Hepatocyte (in vitro differentiated cells): ENCODE measurements at places on chromosomes 3 and 15. TPM values are rescaled to one million over a fixed set of nuclear protein-coding genes. Genes with fewer than 3 reads are reported as not detected.

ZNF660 gene
- total RNA-seq = 4.5 and 9.8 TPM in 2 replicates

STRIT1 gene
- 0.60 and 1.2 TPM in 2 replicates for total RNA-seq

UPK1B gene
- total RNA-seq = 9.0 and 12.0 TPM in 2 replicates

SLC25A26 gene
- total RNA-seq = 17.9 and 19.8 TPM in 2 replicates

C3orf33 gene
- 9.4 and 9.6 TPM in 2 replicates for total RNA-seq

CORO2B gene
- 1.2 and 2.9 TPM in 2 replicates for total RNA-seq

MTFMT gene
- 15.4 and 18.2 TPM in 2 replicates for total RNA-seq

MOBP gene
- 0.10 and 0.40 TPM in 2 replicates for total RNA-seq

THRB gene
- 60.0 and 66.4 TPM in 2 replicates for total RNA-seq

DOCK3 gene
- total RNA-seq = 0.77 and 0.88 TPM in 2 replicates

SCAANT1 gene
- not detected in 2 replicates for total RNA-seq

DNA sequence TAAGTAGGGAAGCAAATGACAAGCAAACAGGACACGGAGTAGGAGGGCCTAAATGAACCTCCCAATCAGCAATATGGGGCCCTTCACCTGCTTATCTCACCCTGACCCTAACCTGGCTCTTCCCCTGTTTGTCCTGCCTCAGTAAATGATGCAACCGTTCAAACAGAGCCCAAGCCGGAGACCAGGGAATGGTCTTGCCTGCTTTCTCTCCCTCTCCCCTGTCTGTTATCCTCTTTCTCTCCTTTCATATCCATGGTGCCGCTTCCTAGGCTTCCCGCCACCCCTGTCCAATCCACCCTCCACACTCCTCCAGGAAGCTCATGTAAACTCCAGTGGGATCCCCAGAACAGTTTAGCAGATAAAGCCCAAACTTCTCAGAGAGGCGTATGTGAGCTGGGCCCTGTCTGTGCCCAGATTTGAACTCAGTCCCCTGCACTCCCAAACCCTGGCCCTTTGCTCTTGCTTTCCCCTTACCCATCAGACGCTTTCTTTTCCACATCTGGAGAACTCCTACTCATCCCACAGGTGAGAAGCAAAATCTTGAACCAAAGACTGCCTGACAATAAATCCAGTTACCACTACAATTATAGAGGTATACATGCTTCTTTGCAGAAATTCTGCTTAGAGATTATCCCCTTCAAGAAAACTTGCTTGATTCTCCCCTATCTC is 45.7 kb upstream of the STT3B start:
- DNase-seq = peak; percentile 8

DNA sequence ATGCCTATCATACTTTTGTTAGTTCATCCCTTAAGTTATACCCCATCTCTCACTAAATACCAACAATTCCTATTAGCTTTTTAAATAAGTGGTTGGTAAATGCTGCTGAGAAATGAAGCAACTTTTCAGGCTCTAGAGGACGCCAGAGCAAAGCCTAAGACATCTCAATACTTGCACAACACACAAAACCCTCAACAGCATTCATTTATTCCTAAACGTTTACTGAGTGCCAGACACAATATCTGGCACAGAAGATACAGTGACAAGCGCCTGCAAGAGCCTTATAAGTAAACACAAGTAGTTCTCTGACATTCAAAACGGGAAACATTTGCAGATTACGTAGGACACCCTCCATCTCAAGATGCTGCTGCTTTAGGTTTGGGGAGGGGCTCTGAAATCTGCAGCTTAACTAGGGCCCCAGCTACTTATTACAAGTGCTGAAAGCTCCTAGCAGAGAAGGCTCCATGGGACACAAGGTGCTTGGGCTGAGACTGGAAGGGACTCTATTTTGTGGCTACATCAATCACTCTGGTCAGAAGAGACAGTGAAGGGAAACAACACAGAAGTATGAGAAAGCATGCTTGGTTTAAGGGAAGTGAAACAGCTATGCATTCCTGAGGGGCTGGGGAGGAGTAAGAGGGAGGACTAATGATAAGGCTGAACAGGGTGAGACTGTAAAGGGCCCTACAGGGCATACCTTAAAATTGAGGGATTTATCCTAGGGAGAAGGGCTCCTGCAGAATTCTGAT is 311.3 kb downstream of the PLCL2 start:
- no peak for DNase-seq

DNA sequence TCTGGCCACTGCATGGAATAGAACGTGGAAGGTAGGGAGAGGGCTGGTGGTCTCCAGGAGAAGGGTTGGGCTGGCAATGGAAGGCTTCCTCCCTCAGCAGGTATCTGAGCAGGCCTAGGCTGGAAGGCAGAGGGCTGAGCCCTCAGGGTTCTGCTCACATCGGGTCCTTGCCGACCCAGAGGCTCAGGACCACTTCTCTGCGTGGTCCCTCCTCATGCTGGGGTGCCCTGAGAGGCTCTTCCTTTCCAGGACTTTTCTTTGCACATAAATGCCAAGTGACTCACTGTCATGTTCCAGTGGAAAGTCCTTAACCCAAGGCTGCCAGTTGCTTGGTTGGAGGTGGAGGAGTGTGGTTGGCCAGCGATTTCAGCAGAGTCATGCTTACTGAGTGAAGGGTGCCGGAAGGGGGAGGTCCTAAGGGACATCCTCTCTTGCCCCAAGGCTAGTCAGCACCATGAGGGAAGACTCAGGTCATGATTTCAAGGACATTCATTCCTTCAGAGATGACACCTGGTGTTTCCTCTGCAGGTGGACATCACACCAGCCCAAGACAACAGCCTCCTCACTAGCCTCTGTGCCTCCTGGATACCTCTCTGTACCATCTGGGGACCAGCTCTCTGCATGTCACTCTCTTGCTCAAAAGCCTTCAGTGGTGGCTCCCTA is 8.2 kb downstream of the SLC6A6 start:
- no peak for DNase-seq

- DNase-seq = peak; percentile 63
Measured at GRCh38 chr3:50195501-50196252, 4.3 kb downstream of the GNAT1 start.

DNA sequence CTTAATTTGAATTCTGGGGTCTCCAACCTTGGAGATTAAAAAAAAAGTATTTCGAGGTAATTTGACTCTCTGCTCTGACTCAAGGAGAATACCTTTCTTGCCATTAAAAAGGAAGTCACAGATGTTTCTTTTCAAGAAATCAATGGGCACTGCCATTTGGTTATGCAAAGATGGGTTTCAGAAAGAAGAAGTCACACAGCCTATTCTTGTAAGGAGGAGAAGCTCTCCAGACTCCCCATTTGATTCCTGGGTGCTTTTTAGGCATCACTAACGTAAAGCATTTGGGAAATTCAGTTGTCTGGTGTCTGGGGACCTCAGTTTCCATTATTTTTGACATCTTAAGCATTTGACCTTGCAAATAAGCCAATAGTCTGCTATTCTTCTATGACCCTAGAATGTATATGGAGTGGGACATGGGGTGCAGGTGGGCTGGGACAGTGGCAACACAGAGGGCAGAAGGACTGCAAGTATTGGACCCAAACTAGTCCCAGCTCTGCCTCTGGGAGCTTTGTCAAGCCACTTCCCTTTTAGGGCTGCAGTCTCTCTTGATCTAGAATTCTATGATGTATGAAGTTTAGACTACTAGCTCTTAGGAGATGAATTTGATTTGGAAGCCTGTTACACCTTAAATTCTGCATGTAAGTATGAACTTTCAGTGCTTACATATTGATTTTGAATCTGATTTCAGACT is 27.8 kb downstream of the IL5RA start:
- DNase-seq = no peak

GRCh38 chr15:78981532-78982313 is 36.9 kb upstream of the CTSH start:
- no peak for DNase-seq

GRCh38 chr3:114128231-114128630 is 50.6 kb downstream of the DRD3 start:
- DNase-seq = no peak

- no peak for DNase-seq
Measured at GRCh38 chr3:72728958-72729467, 119.2 kb downstream of the SHQ1 start.

- DNase-seq = no peak
Measured at GRCh38 chr3:57421336-57421735, 122.8 kb downstream of the DNAH12 start.

- DNase-seq = no peak
Measured at GRCh38 chr3:51336261-51336660, 48.8 kb upstream of the MANF start.

DNA sequence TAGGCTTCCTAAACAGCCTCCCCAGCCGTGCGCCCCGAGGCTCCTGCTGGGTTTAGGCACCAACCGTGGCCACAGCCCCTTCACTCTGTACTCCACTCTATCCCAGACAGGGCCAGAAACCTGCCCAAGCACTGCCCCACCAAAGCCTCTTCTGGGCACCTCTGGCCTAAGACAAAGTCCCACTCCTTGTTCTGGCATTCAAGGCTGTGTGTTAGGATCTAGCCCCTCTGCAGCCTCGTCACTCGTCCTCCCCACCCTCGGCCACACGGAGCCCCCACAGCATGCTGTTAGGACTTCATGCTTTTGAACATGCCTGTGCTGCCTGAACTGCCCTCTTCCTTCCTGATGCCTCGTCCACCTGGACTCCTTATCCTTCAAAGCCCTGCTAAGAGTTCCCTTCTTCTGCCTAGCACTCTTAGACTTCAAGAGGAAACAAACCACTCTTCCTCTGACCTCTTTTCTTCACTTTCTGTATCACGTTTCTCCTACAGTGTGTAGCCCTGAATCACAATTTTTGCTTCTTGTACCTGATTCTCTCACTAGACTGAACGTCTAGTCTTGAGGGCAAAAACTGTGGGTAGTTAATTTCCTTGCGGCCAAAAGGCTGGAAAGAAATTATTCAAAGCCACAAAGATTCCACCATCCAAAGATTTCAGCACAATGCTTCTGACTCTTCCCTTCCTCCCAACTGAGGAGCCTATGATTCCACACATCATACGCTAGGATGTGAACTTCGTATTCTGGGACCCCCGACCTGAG is 28.6 kb downstream of the WNT7A start:
- DNase-seq = no peak

- DNase-seq = no peak
Measured at GRCh38 chr15:36545467-36545992, 33.9 kb upstream of the CDIN1 start.

- DNase-seq = peak; percentile 26
Measured at GRCh38 chr3:9339761-9340471, 22.9 kb upstream of the THUMPD3 start.

GRCh38 chr15:35777061-35777460 is 231.1 kb upstream of the DPH6 start:
- no peak for DNase-seq

GRCh38 chr3:128076483-128077201 is 24.4 kb downstream of the SEC61A1 start:
- peak; percentile 57 for DNase-seq

- DNase-seq = no peak
Measured at GRCh38 chr3:145417678-145418077, 743.3 kb downstream of the PLOD2 start.

DNA sequence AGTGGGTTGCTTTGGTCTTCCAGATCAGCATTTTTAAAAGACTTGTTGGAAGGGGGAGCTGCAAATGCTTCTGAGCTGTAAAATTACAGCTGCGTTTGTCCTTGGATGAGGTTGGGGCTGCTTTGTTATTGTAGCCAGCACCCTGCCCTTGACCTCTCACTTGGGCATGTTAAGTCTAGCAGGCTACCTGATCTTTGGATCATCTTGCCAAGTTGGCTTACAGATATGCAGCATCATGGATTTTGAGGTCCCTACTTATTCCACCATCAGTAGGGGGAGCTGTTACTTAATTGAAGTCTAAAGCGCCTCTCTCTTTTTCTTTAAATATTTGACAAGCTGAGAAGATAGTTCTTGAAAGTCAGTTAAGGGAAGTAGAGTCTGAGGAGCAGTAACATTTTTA is 793.0 kb downstream of the MCTP2 start:
- peak; percentile 54 for DNase-seq

DNA sequence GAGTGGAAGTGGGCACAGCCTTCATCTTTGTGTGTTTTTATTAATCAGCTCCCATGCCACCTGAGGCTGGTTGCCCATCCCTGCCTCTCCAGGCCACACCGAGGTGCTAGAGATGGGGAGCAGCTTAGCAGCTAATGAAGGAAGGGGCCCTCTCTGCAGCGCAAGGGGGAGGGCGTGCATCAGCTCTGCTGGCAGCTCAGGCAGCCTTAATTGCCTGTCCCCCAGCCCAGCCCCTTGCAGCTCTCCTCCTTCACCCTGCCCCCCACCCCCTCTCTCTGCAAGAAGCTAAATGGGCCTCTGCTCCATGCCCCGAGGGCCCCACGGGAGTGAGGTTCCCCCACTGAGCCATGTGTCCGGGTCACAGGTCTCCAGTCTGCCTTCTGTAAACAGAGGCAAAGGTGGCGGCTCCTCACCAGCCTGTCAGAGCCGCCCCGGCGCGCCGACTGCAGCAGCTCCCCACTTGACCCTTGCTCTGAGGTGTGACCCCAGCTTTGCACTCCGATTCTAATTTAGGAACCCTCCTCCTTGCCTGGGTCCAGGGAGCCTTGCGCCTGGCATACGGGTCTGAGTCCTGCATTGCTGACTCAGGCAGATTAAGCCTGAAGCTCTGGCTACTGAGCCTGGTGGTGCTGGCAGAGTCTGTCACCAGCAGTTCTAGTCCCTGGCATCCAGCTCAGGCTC is 27.9 kb upstream of the NTRK3 start:
- DNase-seq = peak; percentile 37

DNA sequence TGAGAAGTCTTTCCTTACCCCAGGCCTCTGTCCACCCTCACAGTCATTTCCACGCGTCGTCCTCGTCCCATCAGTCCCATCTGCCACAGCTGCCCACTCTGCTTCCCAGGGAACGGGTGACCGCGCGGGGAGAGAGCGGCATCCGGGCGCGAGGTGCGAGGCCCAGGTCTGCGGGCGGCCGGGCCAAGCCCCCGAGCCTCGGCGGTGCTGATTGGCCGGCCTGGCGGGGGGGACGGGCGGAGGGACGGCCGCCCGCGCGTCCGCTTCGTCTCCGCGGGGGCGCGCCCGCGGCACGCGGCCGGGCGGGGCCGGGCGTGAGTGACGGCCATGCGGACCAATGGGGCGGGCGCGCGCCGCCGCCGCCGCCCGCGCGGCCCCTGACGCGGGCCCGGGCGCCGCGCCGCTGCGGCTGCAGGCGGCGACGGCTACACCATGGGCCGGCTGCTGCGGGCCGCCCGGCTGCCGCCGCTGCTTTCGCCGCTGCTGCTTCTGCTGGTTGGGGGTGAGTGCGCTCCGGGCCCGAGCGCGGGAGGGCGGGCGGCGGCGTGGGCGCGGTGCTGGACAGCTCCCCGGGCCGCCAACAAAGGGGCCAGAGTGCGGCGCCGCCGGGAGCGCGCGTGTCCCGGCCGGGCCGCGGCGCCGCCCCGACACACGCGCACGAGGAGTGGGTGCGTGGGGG is at the start of gene PODXL2:
Gene PODXL2, plus strand, starts transcription at position 398 of the 679 bp plus-strand sequence. Its CDS starts 35 bp downstream, at position 433.
- peak; percentile 76 for DNase-seq

DNA sequence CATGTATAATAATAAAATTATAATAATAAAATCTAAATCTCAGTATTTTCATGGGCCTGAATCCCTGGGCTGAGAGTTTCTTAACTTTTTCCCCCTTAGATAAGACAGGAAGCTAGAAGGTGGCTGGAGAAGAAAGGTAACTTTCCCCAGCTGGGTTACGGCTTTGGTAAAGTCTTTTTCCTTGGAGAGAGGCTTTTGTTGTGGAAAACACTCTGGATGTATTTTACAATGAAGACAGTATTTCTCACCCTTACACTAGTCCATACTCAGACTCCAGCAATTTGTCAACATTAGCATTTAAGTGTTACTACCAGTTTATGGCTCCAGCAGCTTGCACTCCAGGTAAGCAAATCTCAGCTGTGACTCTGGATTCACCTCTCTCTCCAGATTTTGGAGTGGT is 34.9 kb downstream of the APH1B start:
- DNase-seq = no peak
